OCI-LY7 (cell line): ENCODE measurements at places on chromosomes 2 and 18. TPM values are rescaled to one million over a fixed set of nuclear protein-coding genes. Genes with fewer than 3 reads are reported as not detected.

Gene DLGAP1
- total RNA-seq: not detected in 2 replicates

DNA sequence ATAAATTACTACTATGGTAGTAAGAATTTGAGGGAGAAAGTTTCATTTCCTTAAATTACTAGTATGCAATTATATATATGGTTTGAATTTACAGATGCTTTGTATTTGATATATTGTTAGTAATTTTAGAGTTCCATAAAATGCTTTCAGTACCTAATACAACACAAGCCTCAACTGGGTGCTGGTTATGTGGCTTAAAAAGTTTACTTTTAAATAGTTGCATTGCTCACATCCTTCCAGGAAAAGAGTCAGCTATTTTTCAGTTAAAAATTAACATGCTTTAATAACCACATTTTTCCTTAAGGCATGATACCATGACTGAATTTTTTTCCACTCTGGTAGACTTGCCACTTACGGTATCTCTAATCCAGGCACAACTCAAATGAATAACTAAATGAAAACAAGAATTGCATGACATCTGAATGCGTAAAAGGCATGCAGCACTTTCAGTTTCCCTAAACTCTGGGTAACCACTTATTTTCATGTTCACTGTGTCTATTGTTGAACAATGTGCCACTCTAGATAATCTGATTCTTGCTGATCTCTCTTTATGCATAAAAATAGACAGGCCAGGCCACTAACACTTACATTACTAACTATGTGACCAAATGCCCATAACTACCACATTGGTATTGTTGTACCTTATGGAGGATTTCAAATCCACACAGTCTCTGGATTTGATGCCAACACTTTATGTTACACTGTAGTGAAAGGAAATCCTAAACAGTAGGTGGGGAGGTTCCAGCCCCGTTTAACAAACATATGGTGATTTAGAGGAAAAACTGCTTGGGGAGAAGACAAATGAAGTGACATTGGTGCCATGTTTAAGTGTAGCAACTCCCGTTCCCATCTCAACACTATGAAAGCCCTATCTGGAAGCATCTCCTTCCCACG, 35.5 kb upstream of the SLC35F5 start:
- DNase-seq: peak; percentile 29

DNA sequence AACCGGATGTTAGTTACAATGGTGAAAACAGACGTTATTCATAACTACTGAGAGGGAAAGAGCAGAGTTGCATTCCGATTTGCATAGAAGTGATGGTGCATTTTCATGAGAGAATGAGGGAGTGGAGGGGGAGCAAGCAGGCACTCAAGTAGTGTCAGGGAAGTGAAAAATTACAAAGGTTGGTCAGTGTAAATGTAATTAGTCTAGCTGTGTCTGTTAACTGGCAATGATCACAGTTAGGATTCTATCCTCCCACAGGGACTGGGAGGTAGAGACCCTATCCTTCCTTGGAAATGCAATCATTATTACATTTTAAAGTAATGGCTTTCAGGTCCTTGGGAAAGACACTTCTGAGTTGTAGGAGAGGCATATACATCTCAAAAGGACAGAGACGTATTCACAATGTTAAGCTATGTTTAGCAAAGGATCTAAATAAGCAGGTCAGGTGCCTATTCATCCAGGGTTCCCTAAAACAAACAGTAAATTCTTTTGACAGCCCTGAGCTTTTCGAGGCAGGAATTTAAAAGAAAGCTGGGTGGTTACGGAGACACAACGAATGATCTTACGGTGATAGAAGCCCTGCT, 1671.8 kb upstream of the DDX18 start:
- no peak for DNase-seq

DNA sequence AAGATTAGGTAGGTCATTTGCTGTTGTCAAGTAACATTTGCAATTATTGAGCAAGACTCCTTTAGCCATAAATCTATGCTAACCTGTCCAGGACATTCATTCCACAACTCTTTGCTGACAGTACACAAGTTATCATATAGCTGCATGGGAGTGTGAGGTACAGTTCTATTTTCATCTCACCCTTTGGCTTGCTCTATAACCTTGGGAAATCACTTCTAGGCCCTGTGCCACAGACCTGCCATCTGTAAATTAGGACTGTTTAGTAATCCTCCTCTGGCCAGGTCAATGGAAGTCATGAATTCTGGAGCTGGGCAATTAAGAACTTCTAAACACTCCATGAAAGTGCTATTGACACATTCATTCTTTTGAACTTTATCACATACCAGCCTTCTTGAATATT, 34.6 kb upstream of the PAIP2B start:
- DNase-seq: no peak

Gene MRO
- 0.46 TPM in 2 replicates for total RNA-seq

Gene HRH4
- not detected in 2 replicates for total RNA-seq

Gene STEAP3
- not detected in 2 replicates for total RNA-seq

DNA sequence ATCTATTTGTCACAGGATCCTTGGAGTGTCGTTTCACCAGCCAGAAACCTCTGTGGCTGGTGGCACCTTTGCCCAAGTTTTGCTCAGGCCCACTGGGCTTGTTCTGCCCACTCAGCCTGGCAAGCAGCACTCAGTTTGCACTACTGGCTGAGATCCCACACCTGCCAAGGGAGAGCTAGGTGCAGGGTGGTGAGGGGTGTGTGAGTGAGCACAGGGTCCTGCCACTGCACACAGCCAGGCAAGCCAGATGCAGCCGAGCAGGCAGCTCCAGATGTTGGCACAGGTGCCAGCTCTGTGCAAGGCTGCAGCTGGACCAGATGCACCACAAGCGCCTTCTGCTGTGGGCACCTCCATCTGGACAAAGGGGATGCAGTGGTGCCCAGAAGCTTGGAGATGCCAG, 281.7 kb upstream of the UBE2E3 start:
- no peak for DNase-seq

Gene CROCC2
- not detected in 2 replicates for total RNA-seq

Gene ITGA4
- 53.5 and 61.7 TPM in 2 replicates for total RNA-seq

DNA sequence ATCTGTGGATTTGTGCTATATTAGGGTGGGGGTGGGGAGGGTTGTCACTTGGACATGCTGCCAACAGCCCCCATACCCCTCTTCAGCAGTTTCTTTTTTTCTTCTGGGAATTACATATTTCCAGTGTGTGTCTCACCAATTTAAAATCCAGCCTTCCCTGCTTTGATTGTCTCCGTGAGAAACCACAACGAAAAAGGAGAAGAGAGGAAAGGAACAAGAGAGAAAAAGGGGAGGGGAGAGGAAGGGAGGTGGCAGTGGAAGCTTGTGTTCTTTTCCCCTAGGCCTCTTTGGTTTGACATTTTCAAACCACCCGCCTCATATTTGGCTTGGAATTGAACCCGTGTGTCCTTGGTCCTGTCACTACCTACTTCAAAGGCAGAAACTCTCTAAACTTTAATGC, 860 bp downstream of the CTNNA2 start:
- no peak for DNase-seq

GRCh38 chr2:20589975-20590703, 60.8 kb downstream of the HS1BP3 start:
- no peak for DNase-seq

- DNase-seq: no peak
These were observed 273.6 kb downstream of the SCG2 start for GRCh38 chr2:223328578-223328977.

GRCh38 chr2:117523267-117523666, 291.2 kb upstream of the DDX18 start:
- DNase-seq: no peak

- DNase-seq: no peak
These were observed 1038.9 kb upstream of the ZEB2 start for GRCh38 chr2:145558617-145559350.

- DNase-seq: no peak
These were observed 49.0 kb downstream of the KYNU start for GRCh38 chr2:142926445-142926844.

- no peak for DNase-seq
These were observed 39.7 kb downstream of the SH3YL1 start for GRCh38 chr2:223971-224760.

Gene MYO3B
- not detected in 2 replicates for total RNA-seq

Gene C2orf72
- not detected in 2 replicates for total RNA-seq

DNA sequence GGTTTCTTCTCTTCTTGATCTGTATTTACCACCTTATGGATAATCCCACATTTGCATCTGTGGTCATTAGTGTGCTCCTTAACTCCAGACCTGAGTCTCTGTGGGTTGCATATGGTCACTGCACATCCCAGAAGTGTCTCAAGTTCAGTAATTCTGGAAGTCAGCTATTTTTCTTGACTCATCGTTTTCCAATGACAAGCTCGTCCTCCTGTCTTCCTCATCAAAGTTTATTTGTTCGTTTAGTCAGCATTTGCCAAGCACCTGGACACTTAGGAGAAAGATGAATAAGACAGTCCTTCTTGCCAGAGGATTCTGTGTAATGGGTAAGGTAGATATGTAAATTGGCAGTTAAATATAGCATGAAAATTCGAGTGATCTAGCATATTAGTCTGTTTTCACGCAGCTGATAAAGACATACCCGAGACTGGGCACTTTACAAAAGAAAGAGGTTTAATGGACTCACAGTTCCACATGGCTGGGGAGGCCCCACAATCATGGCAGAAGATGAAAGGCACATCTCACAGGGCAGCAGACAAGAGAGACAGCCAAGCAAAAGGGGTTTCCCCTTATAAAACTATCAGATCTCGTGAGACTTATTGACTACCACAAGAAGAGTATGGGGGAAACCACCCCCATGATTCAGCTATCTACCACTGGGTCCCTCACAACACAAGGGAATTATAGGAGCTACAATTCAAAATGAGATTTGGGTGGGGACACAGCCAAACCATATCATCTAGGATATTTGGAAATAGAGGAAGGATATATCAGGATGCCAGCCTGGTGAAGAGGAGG, 19.4 kb downstream of the FASTKD2 start:
- DNase-seq: no peak

Gene ABHD3
- 169 and 185 TPM in 2 replicates for total RNA-seq

GRCh38 chr2:237198164-237198855, 112.6 kb downstream of the COPS8 start:
- DNase-seq: no peak

Gene PLA2R1
- total RNA-seq: not detected in 2 replicates

DNA sequence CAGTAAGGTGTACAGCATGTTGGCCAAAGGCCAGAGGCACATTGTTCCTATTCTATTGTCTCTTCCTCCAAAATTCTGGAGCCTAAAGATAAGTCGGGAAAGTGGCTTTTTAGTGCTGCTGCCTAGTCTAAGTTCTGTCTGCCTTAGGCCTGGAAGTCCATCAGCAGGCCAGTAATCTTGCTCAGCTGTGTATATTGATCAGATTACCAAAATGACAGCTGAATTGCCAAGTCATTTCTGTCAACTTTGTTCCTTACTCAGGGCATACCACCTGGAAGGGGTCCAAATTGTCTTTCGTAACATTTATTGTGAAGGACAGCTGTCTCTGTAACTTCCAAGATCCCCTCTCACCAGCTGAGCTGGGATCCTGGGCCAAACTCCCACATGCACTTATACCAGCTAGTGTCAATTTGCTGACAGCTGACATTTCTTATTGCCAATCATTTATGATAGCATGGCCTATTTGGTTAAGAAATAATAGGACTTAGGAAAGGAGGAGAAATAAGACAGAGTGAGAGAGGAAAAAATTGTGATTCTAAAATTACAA, 116.8 kb upstream of the FSHR start:
- DNase-seq: no peak

Gene ACOXL
- total RNA-seq: 0.81 TPM in 1 of 2 replicates, not detected in the other

Gene SFXN5
- total RNA-seq: 9.9 and 10.5 TPM in 2 replicates

Gene NETO1
- total RNA-seq: not detected in 2 replicates

Gene FOXI3
- total RNA-seq: not detected in 2 replicates

DNA sequence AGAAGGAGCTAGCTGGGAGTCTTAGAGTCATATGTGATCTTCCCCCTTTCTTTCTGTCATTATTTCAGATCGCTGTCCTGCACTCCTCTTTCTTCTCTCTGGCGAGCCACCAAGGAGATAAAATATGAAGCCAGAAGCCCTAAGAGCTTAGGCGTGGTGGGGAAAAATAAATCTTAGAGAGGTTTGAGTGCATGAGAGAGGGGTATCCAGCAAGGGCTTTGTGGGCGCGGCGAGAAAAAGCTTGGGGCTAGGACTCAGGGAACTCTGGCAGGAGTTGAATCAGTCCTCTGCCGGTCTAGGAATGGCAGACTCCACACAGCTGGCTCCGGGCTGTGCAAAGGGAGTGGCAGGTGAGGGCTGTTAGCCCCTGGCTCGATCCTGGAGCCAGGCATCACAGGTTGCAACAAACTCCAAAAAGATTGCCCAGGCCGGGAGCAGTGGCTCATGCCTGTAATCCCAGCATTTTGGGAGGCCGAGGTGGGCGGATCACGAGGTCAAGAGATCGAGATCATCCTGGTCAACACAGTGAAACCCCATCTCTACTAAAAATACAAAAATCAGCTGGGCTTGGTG, 20.1 kb upstream of the IGFBP5 start:
- DNase-seq: no peak

- DNase-seq: no peak
These were observed 187.3 kb upstream of the CTAGE1 start for GRCh38 chr18:22604986-22605421.

Gene LRRC30
- not detected in 2 replicates for total RNA-seq

GRCh38 chr18:75691483-75691882, 264.0 kb upstream of the SMIM21 start:
- DNase-seq: no peak

- no peak for DNase-seq
These were observed 133.0 kb downstream of the TPGS2 start for GRCh38 chr18:36695806-36696205.

Gene ALMS1
- 35.5 and 37.8 TPM in 2 replicates for total RNA-seq
